Large intestine (tissue), 12 donors: ENCODE measurements at places on chromosomes 1 and 21. TPM values are rescaled to one million over a fixed set of nuclear protein-coding genes. Genes with fewer than 3 reads are reported as not detected.

The SV2A gene
- polyA plus RNA-seq: 5.1 TPM

The BRWD1 gene
- polyA plus RNA-seq: 32.9 TPM

The FAM163A gene
- 5.5 TPM for polyA plus RNA-seq

The AQP10 gene
- 11.1 TPM for polyA plus RNA-seq

The MPZ gene
- polyA plus RNA-seq: 10.1 TPM

The PGLYRP3 gene
- polyA plus RNA-seq: not detected

The TNFRSF9 gene
- 0.33 TPM for polyA plus RNA-seq

The MOV10 gene
- polyA plus RNA-seq: 141 TPM

The C1orf141 gene
- polyA plus RNA-seq: 0.22 TPM

The DNAJC28 gene
- 2.9 TPM for polyA plus RNA-seq

The INTS11 gene
- 147 TPM for polyA plus RNA-seq

The KCNE2 gene
- 0.37 TPM for polyA plus RNA-seq

The GPR52 gene
- 0.88 TPM for polyA plus RNA-seq

The S100A10 gene
- polyA plus RNA-seq: 877 TPM

The DMRTA2 gene
- polyA plus RNA-seq: not detected

The MYBPHL gene
- polyA plus RNA-seq: 13.8 TPM

The ORC1 gene
- polyA plus RNA-seq: 4.2 TPM

The LRRC53 gene
- 0.25 TPM for polyA plus RNA-seq

The FCRLB gene
- 0.60 TPM for polyA plus RNA-seq

The CSF3R gene
- polyA plus RNA-seq: 4.1 TPM

The HOOK1 gene
- 35.6 TPM for polyA plus RNA-seq
